ENCODE measurements at places on chromosomes 7 and 10.

DNA sequence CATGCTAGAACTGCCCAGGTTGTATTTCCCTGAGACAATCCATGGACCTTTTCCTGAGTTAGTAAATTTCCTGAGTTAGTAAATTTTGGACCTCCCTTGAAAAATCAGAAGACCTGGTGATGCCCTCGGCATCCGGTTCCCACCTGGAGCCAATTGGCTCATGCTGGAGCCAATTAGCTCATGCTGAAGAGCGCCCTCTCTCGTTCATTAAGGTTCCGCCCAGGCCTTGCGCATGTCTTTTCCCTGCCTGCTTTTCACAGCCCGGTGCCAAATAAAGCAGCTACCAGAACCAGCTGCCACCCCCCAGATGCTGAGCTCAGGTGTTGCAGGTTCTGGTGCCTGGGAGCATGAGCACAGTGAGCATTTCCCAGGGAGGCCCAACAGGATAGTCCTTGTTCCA lies 96.2 kb downstream of the APBB1IP start:
- DNase-seq: no peak

- no peak for DNase-seq
Observed at GRCh38 chr7:84844771-84845170, 342.1 kb downstream of the SEMA3D start.

DNA sequence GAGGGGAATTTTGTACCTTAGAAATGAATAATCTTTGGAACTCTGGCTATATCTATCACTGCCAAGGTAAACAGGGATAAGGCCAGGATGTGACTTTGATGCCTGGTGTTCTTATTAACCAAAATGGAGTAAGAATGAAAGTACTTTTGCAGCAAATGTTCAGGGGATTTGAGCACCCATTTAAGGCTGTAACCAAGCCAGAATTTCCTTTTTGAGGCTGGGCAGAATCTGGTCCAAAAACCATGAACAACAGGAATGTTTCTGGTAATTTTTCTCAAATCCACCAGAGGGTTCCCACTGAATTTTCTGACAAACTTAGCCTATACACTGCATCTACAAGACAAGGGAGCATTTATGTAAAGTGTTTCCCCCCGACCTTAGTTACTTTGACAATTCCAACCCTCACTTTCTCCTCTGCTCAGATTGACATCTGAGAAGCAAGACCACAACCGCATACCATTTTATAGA lies 120.6 kb downstream of the BAMBI start:
- no peak for DNase-seq

DNA sequence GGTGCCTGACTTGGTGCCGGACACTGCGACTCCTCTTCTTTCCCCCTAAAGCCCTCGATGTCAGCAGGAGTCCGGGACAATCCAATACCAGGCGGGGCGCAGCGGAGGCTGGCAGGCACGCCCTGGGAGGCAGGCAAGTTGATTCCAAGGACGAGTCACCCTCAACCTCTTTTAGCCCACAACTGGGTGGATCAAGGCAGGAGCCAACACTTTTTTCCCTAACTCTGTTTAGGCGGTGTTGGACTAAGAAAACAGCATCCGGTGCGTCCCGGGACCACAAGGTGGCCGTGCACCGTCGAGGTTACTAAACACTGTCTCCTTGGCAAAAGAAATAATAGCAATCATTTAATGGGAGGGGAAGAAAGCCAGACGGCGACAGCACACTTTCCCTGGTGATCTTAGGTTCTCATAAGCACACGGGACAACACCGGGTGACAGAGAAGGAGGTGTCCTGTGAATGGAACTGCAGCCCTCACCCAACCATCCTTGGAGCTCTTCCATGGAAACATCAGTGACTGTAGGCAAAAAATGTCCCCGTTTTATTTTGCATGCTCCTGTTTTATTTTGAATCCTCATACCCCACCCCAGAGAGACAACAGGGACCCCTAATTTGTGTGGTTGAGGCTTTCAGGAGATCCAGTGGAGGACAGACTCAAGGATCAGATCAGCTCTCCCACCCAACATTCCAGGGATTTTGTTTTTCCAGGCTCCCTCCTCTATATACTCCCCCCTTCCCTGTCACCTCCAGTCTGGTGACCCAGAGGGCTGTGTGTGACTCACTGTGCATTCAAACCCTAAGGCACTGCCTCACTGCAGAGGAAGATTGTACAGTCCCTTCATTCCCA lies 1.3 kb upstream of the CALCR start:
- DNase-seq: no peak

GRCh38 chr7:100888988-100889750 lies at the start of gene UFSP1:
UFSP1 (minus strand) TSS chr7:100889715; CDS start chr7:100889271, 444 bp downstream.
- peak; percentile 68 for DNase-seq

DNA sequence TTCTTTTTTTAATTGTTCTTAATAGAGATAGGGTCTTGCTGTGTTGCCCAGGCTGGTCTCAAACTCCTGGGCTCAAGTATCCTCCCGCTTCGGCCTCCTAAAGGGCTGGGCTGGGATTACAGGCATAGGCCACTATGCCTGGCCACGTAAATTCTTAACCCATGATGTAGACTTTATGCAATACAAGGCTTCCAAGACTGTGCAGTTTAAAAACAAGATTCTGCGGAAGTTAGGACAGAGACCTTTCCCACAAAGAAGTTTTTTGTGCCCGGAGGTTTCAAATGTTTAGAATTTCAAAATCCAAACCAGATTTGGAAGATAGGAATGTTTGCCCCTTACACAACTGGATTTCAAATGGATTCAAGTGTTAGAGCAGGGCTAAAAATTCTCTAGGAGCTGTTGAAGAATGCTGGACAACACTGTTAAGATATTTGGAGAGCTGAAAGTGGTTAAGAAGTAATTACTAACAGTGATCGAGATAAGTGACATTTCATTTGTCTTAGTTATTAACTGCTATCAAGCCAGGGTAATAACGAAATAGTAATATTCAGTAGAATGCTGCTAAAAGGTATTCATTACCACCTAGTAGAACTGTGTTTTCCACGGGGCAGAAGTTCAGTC lies 7.4 kb downstream of the APBB1IP start:
- DNase-seq: no peak

DNA sequence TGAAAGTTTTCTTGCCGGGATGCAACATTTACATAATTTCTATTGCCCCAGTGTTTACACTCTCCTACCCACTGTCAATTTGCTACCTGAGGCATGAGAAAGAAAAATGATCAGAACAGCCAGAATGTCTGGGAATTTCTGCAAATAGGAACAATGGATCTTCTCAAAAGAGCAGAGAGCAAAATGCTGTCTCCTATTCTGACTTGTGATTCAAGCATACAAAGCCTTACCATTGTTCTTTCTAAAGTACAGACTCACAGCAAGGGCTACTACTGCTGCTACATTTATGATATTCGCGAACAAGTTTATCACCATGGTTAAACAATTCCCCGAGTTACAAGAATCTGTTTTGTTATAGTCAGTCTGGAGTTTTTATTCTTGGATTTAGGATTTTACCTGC lies 329.9 kb upstream of the CELF2 start:
- DNase-seq: no peak

- DNase-seq: no peak
Observed at GRCh38 chr7:12196386-12196785, 14.7 kb upstream of the TMEM106B start.

GRCh38 chr7:68246189-68246633 lies 1249.6 kb downstream of the TYW1 start:
- no peak for DNase-seq

DNA sequence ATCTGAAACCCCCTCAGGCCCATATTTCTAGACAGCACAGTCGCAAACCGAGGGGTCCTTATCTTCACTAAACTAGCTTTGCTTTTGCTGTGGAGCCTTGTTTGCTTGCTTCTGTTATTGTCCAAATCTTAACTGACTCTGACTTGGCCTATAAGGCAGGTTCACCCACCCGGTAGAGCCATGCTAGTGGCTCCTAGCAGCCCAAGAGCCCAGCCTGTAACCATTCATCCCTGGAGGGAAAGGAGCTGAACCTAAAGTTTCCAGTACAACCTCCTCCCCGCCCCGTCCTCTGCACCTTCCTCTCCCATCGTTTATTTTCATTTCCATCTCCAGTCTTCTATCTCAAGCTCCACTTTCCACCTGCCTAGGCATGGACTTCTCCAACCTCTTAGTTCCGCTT lies 345.7 kb downstream of the PTPRN2 start:
- DNase-seq: peak; percentile 2

DNA sequence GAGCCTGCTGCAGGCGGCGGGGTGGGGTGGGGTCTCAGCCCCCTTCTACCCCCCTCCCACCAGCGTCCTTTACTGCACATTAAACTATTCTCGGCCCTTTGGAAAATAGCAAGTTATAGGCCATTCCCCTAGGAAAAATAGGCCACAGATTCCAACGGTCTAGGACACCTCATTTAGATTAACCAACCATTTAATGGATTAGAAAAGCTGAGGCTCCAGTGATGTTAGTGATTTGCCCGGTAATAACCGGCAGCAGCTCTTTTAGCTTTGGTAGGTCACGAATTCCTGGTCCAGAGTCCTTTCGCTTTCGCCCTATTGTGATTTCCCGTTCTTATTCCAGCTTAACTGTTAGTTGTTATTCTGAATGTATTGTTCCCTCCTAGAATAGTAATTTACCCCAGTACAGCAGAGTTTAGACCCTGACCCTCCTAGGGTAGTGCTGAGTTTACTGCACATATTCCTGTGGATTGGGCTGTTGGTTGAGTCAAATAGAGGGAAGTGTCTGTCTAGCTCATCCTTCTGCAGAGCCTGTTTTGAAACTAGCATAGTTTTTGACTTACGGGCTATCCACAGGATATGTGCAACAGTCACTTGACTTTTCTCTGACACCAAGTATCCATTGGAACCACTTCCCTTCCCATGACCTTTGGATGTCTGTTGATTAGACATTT lies 754 bp downstream of the GSTO1 start:
- no peak for DNase-seq

DNA sequence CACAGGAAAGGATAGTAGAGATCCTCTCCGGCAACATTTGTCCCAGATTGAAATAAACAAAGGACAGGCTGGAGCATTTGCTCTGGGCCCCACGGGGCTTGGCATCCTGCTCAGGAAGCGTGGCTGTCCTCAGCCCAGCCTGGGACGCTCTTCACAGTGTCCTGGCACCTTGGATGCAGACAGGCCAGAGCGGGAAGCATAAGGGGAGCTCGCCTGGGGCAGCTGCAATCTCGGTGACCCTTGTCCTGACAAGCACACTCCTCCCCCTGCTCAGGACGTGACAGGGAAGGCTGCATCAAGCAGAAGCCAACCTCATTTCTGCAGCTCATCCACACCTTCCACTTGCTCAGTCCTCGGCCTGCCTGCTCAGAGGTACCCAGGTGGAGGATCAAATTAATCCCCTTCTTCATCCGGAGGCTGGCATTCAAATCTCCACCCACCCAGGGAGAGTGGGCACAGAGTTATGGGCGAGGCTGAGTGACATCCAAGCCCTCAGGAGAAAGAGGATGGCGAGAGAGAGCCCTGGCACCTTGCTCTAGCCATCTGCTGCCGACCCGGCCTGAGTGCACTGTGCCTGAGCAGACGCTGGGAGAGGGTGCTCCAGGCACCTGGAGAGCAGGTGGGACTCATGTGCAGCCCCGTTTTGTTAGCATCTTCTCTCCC lies 47.6 kb downstream of the ABRAXAS2 start:
- peak; percentile 59 for DNase-seq

DNA sequence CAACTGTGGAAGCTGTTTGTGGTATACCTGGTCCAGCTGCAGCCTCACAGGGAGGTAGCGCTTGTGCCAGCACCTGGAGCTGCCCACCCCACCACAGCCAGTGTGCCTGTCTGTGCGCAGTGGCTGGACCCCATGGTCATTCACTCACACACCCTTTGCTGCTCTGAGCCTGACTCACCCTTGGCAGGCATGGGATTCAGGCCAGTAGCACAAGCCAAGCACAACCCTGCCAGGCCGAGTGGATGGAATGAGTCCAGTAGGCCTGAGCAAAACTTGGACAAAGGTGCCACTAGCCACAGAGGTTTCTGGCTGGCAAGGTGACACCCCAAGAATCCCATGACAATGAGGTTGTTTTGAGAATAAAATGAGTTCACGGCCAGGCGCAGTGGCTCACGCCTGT lies 19.0 kb downstream of the RBM48 start:
- DNase-seq: no peak

- DNase-seq: no peak
Observed at GRCh38 chr7:95828824-95829790, 56.8 kb downstream of the DYNC1I1 start.

- DNase-seq: no peak
Observed at GRCh38 chr10:30537586-30537985, 92.0 kb downstream of the LYZL2 start.

DNA sequence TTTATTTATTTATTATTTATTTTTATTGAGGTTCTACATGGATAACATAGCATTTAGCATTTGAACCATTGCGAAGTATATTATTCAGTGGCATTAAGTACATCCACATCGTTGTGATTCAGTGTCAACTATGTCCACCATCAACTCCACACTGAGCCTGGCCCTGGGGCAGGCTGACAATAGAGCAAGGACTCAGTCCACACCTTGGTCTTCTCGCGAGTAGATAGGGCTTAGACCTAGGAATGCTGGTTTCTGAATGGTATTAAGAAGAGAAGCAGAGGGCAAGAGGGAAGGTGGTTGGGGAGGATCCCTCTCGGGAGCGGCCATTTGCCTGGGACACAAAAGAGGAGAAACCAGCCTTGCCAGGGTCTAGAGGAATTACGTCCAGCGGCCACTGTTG lies 599.2 kb upstream of the MGMT start:
- no peak for DNase-seq

GRCh38 chr7:137527634-137528033 lies 184.1 kb upstream of the PTN start:
- no peak for DNase-seq

Measured in HuH-7 (cell line).